Neural crest cell (in vitro differentiated cells): ENCODE measurements at places on chromosomes 5 and 9.

GRCh38 chr5:56831773-56832172 lies 16.4 kb downstream of the MAP3K1 start:
- DNase-seq: no peak

DNA sequence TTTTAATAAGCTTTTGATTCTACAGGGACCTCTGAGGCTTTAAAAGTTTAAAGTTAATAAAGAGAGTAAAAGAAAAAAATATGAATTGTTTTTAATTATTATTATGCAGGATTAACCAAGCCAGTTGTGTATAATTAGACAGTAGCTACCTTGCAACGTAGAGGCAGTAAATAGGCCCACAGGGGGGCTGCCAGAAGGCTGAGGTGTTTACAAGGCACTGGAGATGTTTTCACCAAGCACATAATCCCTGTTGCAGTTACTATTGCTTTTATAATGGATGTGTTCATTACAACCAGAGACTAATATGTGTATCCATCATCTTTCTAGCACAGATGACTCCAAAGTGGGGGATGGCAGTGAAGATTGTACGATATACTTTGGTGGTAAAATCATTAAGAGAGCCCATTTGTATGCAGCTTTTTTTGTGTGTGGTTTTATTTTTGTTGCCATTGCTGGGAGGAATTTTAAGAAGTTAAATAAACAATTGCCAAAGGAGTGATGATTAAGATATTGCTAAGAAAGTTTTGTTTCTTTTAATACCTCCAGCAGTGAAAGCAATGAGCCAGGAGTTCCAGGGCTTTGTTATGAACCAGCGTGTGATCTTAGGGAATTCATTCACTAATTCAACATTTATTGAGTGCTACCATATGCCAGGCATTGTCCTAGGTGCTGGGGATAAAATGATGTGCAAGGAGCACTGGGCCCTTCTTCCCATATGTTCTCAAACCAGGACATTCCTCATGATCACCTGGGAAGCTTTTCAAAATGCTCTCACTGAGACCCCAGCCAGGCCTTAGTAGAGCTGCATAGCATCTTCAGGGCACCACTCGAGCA lies 138.7 kb upstream of the EFNA5 start:
- DNase-seq: no peak

DNA sequence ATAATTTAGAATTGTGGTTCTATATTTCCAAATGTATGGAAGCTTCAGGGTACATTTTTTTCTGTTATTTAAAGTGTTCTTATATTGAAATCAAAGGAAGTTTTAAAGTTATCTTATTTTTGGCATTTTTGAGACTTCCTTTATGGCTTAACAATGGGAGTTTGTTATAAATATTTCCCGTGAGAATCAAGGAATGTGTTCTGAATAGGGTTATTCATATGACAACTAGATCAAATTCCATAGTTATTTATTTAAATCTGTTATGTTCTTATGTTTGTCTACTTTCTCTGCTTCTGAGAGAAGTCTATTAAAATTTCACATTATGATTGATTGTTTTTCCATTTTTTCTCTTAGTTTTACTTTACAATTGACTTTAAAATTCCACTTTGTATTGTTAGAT lies 135.1 kb downstream of the ADAMTS16 start:
- no peak for DNase-seq

DNA sequence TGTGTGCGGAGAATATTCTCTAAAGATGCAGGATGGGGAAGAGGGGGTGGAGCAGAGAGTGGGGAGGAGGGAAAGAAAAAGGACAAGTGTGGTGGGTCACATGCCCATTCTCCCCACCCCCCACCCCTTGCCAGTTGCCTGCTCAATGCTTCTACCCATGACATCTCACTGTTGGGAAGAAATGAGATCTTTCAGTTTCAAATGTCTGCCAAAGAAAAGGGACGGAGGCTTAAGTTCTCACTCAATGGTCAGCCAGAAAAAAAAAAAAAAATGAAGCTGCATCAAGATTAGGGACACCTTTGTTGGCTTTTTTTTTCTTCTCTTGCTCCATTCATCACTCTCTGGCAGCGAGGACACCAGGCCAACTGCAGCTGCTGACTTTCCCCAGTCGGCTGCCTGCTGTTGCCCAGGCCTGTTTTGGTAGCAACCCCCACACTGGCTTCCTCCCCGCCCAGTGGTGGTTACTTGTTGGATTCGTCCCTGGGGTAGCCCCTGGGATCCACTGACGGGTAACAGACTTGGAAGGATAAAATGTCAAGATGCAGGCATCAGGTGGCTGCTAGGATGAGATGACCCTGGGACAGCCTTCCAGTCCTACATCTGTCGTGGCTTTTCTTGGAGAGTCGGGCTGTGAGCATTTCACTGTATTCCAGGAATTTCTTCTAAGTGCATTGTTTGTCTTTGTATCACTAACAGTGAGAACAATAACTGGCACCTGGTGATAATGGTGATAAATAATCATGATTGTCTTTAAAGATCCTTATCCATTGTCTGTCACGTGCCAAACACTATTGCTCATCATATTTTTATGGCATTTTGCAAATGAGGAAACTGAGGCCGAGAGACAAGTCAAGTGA lies 9.1 kb downstream of the WWC1 start:
- DNase-seq: no peak

DNA sequence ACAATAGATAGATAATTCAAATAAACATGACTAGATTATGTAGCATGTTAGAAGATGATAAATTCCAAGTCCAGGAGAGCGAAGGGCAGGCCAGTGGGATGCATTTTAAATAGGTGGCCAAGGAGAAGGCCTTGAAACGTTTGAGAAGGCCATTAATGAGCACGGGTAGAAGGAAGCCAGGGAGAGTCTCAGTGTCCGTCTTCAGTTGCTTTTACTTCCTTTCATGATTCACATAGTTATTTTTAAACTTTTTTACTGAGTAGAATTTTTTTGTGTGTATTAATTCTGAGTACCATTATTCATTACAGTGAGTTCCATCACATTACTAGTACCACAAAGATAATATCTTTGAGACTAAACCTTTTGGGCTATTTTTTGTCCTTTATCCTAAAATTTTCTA lies 259.2 kb downstream of the ARRDC3 start:
- no peak for DNase-seq

DNA sequence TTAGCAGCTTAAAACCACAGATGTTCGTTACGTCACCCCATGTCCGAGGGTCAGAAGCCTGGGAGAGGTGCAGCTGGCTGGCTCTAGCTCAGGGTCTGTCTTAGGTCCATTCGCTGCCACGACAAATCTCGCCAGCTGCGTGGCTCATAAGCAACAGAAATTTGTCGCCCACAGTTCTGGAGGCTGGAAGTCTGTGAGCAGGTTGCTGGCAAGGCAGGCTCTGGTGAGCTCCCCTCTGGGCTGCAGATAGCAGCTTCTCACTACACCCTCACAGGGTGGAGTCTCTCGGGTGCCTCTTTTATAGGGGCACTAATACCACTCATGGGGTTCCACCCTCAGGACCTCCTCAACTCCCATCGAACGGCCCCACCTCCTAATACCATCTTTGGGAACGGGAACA lies 40.1 kb upstream of the FCN2 start:
- DNase-seq: no peak

- DNase-seq: no peak
Observed at GRCh38 chr9:99515093-99515492, 293.0 kb downstream of the SEC61B start.
